ENCODE measurements at places on chromosomes 2 and 18.

DNA sequence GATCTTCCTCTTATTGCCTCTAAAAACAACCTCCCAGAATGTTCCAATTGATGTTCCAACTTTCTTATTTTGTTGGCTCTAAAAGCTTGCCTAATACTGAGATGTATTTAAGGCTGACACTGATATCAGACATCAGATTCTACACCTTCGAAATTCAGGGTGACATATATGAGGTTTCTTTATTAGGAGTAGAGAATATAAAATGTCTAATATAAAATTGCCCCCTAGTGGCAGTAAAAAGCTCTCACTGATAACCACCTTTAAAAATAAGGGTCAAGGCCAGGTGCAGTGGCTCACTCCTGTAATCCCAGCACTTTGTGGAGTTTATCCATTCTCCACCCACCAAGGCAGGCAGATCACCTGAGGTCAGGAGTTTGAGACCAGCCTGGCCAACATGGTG lies 789.7 kb upstream of the SLC39A10 start:
- DNase-seq = no peak

DNA sequence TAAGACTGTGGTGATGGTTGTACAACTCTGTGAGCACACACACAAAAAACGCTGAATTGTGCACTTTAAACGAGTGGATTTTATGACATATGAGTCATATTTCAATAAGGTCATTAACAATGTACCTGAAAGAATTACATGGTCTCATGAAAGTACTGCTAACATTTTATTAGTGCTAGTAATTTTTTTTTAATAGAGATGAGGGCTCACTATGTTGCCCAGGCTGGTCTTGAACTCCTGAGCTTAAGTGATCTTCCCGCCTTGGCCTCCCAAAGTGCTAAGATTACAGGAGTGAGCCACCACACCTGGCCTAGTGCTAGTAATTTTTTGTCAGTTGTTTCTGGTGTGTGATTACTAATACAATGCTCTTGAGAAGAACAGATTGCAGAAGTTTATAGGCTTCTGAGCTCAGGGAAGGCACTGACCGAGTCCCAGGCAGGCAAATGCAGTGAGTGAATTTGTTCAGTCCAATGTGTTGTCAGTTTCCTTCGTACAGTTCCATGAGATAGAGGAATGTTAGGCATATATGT lies 177.0 kb downstream of the TGIF1 start:
- no peak for DNase-seq

DNA sequence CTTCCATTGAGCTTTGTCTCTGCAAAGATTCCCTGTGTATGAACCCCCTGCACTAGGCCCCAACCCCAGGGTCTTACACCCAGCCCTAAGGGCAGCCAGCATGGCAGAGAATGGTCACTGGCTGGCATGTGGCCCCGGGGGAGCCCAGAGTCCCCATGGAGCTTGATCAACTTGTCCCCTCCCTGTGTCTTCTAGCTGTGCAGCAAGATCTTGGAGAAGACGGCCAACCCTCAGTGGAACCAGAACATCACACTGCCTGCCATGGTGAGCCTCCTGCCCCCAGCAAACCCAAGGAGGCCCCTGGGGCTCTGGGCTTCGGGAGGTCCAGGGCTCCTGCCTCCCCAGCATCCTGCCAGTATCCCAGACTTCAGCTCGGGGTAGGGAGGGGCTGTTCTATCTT lies 81.5 kb downstream of the DYSF start:
- no peak for DNase-seq

GRCh38 chr2:28274911-28275685 lies 117.6 kb upstream of the FOSL2 start:
- DNase-seq = peak; percentile 97

DNA sequence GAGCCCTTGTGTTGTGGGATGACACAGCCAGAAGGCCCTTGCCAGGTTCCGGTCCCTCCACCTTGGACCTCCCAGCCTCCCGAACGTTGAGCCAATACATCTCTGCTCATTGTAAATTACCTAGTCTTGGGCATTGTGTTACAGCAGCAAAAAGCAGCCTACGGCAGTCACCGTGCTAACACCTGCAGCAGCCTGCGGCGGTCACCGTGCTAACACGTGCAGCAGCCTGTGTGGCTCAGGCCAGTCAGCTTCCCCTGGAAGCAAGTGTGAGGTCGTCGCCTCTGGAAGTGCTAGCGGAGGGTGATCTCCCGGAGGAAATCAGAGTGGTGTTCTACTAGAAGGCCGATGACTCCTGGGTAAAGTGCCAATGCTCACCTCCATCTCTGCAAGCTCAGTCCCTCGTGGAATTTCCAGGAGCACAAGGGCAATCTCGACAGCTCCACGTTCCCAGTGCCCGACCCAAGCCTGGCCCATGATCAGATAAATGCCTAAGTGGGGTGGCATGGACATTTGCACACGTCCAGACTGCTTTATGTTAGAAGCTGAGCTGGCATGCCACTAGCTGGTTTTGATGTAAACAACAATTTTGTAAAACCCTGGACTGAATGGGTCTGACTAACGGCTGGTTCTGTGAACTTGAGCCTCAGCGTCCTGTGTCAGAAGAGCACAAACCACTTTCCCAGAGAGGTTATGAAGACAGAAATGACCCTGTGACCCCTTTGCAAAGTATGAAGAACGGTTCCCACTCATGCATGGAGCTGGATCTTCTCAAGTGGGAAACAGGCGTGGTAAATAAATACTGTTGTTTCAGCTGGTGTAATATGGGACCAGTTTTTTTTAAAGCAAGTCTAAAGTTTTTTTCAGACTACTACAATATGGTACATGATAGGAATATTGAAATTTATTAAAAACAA lies 11.4 kb upstream of the CNDP1 start:
- peak; percentile 1 for DNase-seq

DNA sequence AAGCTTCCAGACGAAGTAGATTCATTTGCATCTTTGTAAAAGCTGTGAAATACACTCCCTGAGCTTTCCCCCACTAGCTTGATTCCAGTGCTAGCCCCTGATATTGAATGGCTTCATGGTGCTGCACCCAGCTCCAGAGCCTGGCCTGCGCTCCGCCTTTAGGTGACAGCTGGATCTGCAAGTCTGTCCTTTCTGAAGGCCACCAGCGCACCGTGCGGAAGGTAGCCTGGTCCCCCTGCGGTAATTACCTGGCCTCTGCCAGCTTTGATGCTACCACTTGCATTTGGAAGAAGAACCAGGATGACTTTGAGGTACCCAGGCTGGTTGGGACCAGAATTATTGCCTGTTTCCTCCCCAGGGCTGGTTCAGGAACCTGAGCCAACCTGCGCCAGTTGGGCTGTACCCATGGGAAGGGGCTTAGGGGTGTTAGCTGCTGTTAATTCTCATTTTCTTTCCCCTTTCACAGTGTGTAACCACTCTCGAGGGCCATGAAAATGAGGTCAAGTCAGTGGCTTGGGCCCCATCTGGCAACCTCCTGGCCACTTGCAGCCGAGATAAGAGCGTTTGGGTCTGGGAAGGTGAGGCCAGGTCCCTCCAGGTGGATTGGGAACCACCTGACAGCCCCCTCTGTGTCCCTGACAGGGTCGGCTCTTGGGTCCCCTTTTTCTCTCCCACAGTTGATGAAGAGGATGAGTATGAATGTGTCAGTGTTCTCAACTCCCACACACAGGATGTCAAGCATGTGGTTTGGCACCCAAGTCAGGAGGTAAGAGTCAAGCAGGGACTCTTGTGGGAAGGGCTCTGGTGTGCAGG lies 1.3 kb downstream of the CIAO1 start:
- peak; percentile 30 for DNase-seq
